ENCODE measurements at places on chromosomes 7 and 10.

DNA sequence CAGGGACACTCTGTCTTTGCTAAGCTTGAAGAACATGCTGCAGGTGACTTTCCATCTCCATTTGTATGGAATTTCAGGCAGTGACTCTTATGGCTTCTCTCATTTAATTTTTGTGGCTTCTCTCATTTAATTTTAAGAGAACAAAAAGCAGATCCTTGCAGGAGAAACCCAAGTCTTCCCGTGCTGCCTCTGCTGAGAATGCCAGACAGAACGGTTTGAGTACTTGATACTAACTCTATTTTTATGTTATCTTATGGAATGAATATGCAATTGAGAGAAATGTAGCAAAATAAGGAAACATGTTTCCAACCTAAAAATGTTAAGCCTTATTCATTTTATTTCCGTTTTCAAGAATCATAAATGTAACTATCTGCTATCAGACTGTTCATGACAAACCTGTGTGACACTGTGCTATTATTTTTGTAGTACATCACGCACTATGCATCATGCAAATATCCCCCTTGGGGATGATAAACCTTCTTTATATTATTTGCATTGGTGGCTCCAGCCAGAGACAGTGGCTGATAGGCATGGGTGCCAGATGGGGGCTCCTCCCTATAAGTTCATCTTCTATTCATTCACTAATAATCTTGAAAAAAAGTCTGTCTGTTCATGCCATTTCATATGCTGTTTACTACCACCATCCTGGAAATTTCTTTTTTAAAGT, 6.9 kb upstream of the RAPGEF5 start:
- no peak for DNase-seq

DNA sequence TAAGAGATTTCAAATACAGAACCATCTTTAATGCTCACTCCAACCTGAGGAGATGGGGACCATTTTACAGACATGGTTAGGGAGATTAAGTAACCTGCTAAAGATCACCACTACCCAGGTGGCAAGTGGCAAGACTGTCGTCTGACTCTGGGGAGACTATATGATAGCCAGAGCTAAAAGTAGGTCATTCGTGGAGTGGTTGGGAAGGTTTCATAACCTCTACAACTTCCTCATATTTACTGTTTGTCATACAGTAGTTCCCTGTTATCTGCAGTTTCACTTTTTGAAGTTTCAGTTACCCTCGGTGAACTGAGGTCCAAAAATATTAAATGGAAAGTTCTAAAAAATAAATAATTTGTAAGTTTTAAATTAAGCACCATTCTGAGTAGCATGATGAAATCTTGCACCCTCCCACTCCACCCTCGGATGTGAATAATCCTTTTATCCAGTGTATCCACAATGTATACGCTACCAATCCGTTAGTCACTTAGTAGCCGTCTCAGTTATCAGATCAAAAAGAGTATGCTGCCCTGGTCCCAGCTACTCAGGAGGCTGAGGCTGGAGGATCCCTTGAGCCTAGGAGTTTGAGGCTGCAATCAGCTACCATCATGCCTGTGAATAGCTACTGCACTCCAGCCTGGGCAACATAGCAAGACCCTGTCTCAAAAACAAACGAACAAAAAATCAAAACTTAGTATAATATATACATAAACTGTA, 14.9 kb upstream of the LGI1 start:
- DNase-seq, result no peak

- no peak for DNase-seq
These were observed 63.5 kb upstream of the EGFR start for GRCh38 chr7:54955296-54955695.

DNA sequence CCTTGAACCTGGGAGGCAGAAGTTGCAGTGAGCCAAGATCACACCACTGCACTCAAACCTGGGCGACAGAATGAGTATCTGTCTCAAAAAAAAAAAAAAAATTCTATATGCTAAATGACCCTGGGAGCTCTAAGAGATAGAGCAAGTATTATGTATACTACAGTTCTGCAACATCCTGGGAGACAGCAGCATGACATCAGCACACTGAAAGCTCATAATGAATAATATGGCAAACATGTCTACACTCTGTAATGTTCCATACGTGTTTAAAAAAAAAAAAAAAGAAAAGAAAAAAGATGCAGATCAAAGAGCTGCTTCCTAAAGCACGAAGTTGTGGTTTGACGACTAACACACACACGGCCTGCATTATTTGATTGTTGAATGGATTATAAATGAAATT, 72.5 kb downstream of the CUL2 start:
- no peak for DNase-seq

- peak; percentile 95 for DNase-seq
These were observed 81.0 kb upstream of the CACUL1 start for GRCh38 chr10:118835682-118836326.

GRCh38 chr10:76497666-76498065, 1066.2 kb downstream of the LRMDA start:
- DNase-seq, result no peak

DNA sequence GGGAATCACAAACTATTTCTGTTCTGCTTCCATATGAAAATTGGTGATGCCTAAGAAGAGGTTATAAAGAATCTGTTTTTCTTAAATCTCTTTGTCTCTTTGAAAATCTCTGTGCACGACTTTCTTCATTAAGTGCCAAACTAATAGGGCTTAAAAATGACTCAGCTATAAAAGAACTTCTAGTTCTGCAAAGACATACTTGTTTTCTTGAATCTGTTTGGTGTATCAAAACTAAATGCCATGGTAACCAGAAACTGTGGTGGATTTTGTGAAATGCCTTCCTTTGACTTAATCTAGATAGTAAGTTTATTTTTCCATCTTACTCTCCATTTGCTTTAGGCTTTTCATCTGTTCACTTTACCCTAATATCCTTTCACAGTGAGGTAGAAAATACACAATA, 417.8 kb downstream of the PARD3 start:
- DNase-seq, result no peak

- no peak for DNase-seq
These were observed 123.7 kb downstream of the NSUN6 start for GRCh38 chr10:18527687-18528086.

DNA sequence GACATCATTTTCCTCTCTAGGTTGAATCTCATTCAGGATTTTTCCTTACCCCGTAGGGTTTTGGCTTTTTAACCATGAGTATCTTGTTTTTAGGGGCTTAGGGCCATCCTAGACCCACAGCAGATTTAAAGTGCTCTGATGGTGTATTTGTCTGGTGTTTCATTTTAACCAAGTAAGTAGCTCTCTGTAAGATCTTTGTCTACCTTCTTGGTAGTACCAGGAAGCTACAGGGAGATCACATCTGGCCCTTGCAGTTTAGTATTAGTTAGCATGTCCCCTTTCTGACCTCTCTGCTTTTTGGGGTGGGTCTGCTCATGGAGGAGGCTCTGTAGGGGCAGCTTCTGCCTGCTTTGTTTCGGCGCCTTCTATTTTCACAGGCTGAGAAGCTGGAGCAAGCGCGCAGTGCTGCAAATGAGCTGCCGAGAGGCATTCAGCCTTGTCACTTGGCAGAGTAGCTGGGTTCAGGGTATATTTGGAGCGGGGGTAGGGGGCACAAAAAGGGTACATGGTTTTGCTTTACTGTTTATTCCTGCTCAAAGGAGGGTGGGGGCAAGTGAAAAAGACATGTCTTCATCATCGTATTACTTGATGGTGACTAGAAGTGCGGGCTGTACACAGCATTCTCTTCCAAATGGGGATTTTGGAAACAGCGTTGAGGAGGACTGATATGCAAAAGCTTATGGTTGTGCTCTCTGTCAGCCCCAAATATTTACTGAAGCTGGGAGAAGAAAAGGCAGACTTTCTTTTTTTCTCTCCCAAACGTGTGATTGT, 146.3 kb downstream of the CELF2 start:
- DNase-seq, result no peak

- DNase-seq, result no peak
These were observed 99.5 kb downstream of the ELFN1 start for GRCh38 chr7:1769286-1770200.

GRCh38 chr10:44756216-44756615, 154.9 kb upstream of the TMEM72 start:
- DNase-seq, result peak; percentile 18

DNA sequence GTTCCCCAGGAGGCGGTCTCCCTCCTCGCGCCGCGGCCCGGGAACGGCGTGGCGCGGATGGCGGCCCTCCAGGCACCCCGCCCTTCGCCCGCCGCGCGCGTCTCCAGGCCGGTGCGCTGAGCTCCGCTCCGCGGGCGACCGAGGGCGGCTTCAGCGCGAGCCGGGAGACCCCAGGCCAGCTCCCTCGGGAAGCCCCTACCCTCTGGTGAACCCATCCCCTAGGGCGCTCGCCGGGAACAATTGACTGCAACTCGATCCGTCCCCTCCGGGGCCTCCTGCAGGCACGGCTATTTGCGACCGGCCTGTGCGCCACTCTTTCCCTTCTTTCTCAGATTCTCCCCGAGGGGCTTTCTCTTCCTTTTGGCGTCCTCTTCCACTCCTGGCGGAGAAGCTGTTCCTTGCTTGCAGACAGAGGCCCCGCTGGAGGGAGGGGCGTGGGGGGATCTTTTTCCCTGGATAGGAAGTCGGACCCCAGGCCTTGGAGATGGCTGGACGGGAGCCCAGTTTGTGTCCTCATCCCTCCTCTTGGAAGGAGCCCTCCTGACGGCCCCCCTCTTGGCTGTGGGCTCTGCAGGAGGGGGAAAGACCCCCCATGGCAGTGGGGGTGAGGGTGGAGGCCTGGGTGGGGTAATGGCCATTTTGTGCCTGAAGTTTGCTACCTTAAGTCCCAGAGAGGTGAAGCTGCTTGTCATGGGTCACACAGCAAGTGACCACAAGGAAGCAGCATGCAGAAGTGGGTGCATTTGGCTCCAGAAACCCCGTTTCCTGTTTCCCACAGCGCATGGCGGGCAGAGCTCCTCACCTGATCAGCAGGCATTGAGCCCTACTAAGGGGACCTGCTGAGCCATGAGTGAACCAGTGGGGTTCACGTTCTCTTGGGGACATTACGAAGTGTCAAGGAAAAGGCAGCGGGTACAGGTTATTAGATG, 171.2 kb upstream of the TNRC18 start:
- DNase-seq, result peak; percentile 42

- no peak for DNase-seq
These were observed 19.5 kb downstream of the PRKAG2 start for GRCh38 chr7:151857412-151857811.

DNA sequence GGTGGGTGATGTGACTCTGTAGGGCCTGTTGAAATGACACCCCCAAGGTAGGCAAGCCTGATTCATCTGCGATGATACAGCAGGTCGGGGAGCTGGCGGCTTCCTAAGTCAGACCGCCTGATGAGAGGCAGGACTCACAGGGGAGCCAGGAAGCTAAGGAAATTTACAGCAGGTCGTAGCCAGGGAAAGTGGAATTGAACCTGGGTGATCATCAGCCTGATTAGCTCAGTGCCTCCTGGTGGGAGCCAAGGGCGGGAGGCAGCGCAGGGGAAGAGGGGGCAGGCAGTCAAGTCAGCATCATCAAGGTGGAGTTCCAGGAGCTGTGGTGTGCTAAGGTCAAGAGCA, 18.5 kb upstream of the TRIM56 start:
- no peak for DNase-seq

DNA sequence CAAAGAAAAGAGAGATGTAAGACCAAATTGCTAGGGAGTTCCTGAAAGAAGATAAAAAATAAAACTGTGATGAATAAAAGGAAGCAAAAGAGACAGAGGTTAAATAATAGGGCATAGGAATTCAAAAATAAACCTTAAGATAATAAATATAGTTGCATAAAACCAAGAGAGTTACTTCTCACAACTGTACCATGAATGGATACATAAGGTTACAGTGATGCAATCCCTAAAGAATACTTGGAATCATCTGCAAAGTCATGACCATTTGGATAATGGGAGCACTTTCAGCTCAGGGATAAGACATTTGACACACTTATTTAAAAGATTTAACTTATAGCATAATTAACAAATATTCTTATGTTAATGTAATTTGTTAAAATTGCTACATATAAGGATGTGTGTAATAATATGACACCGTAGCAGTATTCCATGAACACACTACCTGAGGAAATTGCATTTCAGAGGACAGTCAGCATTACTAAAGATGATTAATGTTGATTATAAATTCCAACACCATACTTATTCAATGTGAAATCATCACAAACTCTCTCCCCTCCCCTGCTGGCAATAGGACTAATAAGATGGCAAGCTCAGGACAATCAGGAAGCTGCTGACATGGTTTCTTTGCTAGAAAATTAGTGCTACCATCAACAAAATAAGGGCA, 202.1 kb upstream of the AKR1E2 start:
- DNase-seq, result peak; percentile 23

DNA sequence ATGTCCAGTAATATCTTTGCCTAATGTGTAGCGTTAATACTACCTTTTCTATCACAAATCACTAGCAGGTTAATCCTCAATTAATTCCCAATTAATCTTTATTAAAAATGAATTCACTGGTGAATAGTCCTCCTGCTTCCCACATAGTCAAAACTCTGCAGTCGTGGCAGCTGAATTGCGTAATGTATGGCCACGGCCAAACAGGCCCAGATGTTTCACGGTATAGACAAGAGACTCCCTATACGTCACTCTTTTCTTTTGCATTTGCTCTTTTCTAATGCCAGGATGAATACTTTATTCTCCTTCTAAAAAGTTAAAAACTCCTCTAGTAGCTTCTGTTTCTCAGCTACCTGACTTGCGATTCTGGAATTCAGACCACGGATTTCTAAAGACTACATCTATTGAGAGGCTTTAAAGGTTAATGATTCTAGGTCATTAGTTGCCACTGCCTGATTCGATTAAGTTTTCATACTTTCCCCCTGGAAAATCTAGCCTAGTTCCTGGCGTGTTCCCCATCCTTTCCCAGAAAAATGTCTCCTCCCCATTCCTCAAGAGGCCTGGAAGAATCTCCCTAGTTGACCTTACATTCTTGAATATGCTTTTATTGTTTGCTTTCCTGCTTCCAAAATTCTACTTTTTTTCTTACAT, 16.9 kb downstream of the MEOX2 start:
- DNase-seq, result no peak

GRCh38 chr7:121079425-121080169, 91.1 kb downstream of the CPED1 start:
- no peak for DNase-seq

GRCh38 chr7:117269886-117270285, 53.0 kb downstream of the WNT2 start:
- peak; percentile 81 for DNase-seq

Data from foreskin keratinocyte (primary cell).